ENCODE measurements at places on chromosomes 13 and 19. TPM values are rescaled to one million over a fixed set of nuclear protein-coding genes. Genes with fewer than 3 reads are reported as not detected.

DNA sequence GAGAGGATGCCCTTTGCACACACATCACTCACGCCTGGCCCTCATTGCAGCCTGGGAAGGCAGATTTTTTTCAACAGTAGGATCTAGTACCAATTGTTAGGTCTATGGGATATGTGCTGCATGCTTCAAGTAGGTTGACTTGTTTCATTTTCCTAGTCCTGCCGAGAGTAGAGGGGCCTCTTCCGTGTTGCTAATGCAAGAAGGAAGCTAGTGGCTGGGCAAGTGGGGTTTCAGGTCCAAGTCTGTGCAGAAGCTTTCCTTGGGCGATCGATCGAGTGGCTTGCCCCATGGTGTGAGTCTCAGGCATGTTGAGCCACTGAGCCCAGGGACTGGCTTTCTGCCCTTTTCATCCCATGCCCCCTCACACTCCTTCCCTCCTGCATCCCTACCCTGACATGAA lies 13.7 kb downstream of the ILF3 start:
- no peaks in the 10 kb centered on the region for H3K27me3 ChIP-seq
- H3K4me1 ChIP-seq, result peaks cover 23% of the 10 kb centered on the region
- H3K36me3 ChIP-seq, result no peaks in the 10 kb centered on the region
- no peak overlapping the region for H3K4me3 ChIP-seq
- no peak for DNase-seq

The METTL21C gene
- not detected for total RNA-seq

DNA sequence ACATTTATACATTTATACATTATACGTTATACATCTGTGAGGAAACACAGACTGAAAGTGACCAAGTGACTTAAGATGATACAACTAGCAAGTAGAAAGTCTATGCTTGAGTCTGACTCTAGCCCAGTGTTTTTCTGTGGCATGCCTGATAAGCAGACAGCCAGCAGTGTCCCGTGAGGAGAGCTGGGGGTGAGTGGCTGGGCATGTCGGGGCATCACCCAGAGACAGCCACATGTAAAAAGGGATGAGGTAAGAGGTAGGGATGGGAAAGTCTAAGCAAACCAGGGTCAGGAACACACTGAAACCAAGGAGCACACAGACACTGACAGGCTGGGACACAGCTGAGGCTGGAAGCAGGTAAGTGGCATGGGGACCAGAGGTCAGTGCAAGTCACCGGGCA lies 333.2 kb downstream of the FOXO1 start:
- no peaks in the 10 kb centered on the region for H3K27me3 ChIP-seq
- H3K27ac ChIP-seq, result no peak overlapping the region
- no peaks in the 10 kb centered on the region for H3K36me3 ChIP-seq
- no peak overlapping the region for H3K4me3 ChIP-seq

- H3K36me3 ChIP-seq, result no peaks in the 10 kb centered on the region
- no peak overlapping the region for H3K27ac ChIP-seq
- H3K4me3 ChIP-seq, result no peak overlapping the region
Measured at GRCh38 chr13:29888306-29888705, 37.9 kb upstream of the UBL3 start.
